Posterior vena cava (tissue), 2 donors: ENCODE measurements at places on chromosomes 4 and X.
A peak's percentile ranks its signal among the peaks of the same experiment; 100 is the strongest.

GRCh38 chr4:41703785-41704184, 44.7 kb downstream of the PHOX2B start:
- no peak for DNase-seq

GRCh38 chrX:114611018-114611619, 27.2 kb downstream of the HTR2C start:
- no peak for DNase-seq

DNA sequence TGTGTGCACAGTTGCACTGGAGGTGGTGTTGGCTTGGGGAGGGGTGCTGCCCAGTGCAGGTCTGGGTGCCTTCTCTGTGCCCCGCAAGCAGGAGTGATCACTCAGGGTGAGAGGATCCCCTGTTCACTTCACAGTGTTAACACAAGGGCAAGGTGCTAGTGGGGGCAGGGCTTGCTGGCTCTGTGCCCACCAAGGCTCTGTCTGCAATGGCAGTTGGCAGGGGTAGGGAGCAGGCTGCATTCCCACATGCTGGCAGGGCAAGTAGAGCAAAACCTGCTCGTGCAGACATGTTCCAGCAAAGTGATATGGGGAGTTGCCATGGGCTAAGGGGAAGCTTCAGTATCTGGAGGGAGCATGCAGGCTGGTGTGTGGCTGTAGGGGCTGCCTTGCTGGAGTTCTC, 428.0 kb downstream of the ZNF674 start:
- DNase-seq: peak; percentile 67

DNA sequence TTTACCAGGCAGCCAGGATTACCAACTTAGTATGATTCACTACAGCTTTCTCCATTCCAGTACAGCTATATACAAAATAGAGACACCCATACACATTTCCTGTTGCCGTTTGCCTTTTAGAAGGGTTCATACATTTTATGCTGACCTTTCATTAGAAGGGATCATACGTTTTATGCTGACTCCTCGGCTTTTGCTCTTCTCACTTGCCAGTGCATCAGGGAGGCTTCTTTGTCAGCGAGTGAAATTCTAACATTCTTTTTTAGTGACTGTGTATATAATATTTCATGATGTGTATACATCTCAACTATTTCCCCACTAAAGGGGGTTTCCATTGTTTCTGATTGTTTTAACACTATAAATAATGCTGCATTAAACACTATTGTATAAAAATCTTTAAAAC, 552.6 kb downstream of the TRIML1 start:
- no peak for DNase-seq

- DNase-seq: no peak
These were observed 124.9 kb upstream of the ZCCHC13 start for GRCh38 chrX:74179071-74179470.

DNA sequence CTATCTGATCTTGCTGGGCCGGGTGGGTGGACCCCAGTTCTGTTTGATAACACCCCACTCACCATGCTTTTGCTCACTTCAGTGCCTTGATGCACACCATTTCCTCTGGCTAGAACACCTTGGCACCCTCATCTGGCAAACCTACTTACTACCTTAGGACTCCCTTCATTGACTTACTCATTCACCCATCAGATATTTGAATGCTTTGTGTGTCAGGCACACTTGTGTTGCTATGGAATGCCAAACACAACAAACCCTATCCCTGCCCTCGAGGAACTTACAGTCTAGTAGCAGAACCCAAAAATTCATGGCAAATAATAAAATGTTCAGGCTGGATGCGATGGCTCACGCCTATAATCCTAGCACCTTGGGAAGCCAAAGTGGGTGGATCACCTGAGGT, 13.9 kb downstream of the CCNG2 start:
- DNase-seq: no peak

GRCh38 chrX:106302304-106302703, 134.2 kb downstream of the PWWP3B start:
- no peak for DNase-seq

DNA sequence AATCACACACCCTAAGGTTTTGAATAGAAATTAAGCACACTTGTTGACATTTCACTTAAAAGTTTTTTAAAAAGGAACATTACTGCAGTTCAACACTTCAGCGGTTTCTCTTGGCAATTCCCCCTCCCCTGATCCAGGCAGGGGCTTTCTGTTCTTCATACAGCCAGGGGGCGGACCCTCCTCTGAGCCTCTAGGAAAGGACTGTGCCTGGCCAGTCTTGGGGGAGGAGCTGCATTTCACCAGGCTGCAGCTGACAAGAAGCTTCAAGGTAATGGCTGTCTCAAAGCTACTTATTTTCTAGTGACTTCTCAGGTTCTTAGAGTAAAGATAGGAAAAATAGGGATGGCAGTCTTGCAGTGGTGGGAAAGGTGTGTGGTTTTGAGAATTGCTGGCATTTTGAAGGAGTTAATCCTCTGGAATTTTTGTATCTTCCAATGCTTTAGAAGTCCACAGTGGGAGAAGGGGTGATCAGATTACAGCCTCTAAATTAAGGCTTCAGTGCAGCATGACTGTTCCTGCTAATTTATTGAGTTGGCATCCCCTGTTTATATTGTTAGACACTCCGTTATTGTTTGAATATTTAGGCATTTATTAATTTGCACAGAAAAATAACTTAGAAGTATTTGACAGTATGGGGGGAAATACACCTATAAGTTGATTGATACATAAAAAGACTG, 33.5 kb downstream of the PWWP3B start:
- DNase-seq: no peak

DNA sequence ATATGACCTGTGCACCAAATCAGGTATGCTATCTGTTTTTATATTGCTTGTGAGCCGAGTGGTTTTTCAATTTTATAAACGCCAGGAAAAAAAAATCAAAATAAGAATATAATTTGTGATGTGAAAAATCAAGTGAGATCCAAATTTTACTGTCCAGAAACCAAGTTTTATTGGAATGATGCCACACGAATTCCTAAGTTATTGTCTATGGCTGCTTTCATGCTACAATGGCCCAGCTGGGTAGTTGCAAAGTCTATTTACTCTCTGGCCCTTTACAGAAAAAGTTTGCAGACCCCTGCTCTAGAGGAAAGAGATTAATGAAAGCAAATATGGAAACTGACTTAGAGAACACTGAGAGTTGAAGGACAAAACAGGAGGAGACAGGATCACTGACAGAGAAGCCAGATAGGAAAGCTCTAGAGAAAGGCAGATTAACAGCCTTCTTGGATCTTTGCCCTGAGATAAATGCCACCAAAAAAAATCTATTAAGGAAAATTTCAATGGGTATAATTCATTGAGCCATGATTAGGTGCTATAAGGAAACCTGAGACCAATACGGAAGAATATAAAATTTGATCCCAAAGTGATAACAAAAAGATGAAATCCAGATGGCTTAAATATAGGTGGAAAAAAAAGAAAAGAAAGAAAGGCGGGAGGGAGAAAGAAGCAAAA, 29.8 kb downstream of the PRSS12 start:
- DNase-seq: no peak

GRCh38 chrX:153649178-153649914, 2.3 kb downstream of the DUSP9 start:
- peak; percentile 69 for DNase-seq
